ENCODE measurements at places on chromosomes 5 and 9.

DNA sequence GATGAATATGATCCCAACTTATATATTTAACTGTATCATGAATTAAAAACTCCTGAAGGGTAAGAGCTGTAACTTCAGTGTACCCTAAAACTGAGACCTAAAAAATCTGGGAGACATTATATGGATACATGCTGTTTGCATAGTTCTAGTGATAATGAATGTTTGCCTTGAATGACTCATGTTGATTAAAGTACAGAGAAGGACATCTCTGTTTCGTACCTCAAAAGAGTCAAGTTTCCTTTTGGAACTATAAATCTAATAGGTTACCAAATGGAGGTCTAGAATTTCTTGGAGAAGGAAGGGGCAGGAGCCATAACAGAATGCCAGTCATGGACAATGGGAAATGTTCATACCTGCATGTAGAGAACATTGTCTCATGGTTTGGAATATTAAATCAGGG, 168.1 kb downstream of the SNCAIP start:
- DNase-seq, result no peak

GRCh38 chr9:107161338-107161737, 121.7 kb upstream of the RAD23B start:
- no peak for DNase-seq

GRCh38 chr5:125450771-125451170, 704.3 kb upstream of the ZNF608 start:
- DNase-seq, result no peak

GRCh38 chr9:133780962-133781827, 43.0 kb upstream of the SARDH start:
- no peak for DNase-seq

- no peak for DNase-seq
Observed at GRCh38 chr5:96388176-96388575, 44.9 kb downstream of the PCSK1 start.

GRCh38 chr5:137335493-137335892, 163.6 kb downstream of the SPOCK1 start:
- no peak for DNase-seq

DNA sequence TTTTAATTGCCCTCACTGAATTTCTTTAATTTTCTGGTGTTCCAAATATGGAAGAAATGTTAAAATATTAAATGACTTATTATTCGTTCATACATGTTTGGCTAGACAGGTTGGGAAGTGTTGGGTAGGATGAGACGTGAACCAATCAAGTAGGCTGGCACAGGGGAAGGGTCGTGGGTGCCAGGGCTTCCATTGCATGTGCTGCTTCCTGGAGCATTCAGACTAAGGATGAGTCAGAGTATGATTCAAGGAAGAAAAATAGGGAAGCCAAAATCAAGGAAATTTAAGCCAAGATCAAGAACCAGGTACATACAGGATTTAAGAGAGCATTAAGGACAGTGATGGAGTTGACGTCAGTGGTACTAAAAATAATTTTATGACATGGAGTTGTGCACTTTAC, 2068.0 kb downstream of the MAT2B start:
- no peak for DNase-seq

- DNase-seq, result no peak
Observed at GRCh38 chr5:10291692-10292339, 15.9 kb downstream of the CMBL start.

DNA sequence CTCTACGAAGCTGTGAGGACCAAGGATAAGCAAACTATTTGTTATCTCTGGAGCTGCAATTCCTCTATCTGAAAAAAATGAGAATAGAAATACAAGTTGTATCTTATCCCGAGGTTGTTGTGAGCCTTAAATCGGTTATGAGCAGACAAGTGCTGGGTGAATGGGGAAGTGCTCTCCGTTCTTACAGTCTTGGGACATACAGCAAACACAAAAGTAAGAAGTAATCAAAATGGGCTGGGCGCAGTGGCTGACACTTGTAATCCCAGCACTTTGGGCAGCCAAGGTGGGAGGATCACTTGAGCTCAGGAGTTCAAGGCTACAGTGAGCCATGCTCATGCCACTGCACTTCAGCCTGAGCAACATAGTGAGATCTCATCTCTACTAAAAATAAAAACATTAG, 31.7 kb downstream of the ITK start:
- no peak for DNase-seq

DNA sequence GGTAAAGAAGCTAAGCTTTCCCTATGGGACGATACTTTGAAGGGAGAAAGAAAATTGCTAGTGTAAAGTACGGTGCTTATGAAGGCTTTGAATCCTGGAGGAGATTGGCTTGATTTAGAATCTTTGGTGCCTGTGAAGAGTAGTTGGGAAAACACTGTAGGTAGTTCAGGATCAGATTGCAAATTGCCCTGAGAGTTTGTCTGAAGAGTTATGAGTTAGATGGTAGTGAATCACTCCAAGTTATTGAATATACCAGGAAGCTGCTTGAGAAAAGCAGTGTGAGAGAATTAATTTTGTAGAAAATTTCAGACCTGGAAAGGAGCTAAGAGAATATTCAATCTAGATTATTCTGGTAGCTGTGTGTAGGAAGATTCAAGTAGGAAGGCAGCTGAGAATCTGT, 11.5 kb downstream of the MAN2A1 start:
- no peak for DNase-seq

- no peak for DNase-seq
Observed at GRCh38 chr9:18122171-18122570, 351.8 kb upstream of the ADAMTSL1 start.

DNA sequence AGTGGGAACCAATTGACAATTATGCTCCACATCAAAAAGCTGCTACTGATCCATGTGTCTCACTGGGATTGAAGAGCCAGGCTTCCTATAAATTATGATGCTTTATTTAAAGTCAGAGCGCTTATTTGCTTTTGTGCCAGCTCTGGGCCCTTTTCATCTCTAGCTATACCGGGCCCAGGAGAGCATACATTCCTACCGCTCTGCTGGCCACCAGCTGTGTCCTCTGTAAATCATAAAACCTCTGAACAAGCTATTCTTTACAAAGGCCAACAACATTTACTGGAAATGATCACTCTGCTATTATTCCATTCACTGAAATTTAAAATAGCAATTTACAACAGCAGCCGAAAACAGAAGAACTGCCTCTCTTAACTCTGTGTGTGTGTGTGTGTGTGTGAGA, 86.6 kb downstream of the ZNF608 start:
- DNase-seq, result peak; percentile 44

- DNase-seq, result no peak
Observed at GRCh38 chr9:98288881-98289280, 33.4 kb upstream of the TBC1D2 start.

DNA sequence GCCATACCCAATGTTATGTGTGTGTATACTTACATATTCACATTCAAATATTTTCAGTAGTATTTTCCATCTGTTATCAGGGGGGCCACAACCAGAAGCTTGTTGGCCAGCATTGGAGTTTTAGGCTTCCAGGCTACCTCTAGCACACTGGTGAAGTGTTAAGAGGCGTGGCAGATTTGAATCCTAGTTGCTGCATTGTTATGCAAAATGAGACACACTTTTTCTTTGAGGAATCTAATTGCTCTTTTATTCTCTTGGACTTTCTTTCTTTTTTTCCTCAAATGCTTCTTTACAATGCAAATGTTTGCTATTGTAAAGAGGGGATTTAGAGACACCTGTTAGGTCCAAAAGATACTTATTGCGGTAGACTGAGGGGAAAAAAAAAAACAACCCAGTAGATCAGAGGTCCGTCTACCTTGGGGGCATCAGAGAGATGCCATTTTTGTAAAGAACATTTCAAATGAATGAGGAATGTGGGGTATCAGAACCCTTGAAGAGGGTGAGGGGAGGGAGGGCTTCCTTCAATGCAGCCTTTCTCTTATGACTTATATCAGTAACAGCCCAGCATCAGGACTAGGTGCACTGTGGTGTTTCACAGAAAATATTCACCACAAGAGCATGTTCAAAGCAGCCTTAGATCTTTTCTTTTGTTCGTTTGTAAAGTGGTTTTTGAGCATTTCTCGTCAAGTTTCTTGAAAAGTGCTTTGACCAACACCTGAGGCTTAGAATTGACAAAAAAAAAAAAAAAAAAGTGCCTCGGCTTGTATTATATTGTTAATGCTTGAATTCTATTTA, 3.8 kb downstream of the SMARCA2 start:
- peak; percentile 67 for DNase-seq

DNA sequence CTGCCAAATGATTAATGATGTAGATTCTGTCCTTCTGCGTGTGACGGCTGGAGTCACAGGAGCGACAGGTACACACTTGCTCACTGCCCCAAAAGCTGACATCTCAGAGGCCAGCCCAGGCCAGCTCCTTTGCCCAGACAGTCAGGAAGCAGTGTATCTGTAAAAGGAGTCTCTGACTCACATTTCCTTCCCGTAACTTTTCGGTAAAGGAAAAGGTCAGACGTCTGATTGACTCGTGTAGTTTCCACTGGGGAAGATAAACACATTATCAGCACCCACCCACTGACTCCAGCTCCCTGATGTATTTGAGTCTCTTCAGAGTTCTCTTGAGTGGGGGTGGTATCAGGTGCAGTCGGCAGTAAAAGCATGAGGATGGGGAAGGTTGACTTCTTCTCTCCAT, 64.4 kb upstream of the WWC1 start:
- DNase-seq, result no peak

DNA sequence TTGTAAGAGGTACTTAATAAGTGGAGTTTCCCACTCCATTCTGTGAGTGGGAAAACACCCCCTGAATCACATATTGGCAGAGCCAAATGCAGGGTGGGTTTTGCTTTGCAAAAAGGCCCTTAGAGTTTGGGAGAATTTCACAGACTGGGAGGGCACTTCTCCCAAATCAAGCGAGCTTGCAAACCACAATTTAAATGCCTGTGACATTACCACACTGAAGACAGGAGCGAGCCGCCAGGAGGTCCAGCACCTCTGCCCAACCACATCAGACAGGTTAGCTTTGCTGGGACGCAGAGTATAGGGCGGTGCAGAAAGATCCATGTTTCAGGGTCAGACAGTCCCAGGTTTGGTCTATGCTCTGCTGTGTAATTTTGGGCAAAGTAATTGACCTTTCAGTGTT, 2.3 kb downstream of the ALAD start:
- DNase-seq, result no peak

DNA sequence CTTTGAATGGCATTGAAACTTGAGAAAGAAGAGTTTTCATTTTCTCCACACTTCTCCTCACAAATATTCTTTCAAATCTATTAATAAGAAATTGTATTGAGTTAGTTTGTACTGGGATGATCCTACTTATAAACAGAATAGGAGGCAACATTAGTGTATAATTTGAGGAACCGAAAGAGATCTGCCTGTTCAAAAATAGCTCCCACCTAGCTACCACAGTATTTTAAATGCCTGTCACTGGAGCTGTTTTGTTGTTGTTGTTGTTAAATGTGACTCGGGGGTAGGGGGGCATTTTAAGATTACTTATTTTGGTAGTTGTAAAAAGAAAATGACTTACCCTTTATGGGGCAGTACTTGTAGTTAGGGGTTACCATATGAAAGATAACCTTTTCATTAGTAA, 20.1 kb upstream of the HAPLN1 start:
- DNase-seq, result no peak

- DNase-seq, result no peak
Observed at GRCh38 chr5:14816999-14817761, 54.4 kb downstream of the ANKH start.

- no peak for DNase-seq
Observed at GRCh38 chr5:172918421-172919371, 40.5 kb upstream of the RPL26L1 start.

DNA sequence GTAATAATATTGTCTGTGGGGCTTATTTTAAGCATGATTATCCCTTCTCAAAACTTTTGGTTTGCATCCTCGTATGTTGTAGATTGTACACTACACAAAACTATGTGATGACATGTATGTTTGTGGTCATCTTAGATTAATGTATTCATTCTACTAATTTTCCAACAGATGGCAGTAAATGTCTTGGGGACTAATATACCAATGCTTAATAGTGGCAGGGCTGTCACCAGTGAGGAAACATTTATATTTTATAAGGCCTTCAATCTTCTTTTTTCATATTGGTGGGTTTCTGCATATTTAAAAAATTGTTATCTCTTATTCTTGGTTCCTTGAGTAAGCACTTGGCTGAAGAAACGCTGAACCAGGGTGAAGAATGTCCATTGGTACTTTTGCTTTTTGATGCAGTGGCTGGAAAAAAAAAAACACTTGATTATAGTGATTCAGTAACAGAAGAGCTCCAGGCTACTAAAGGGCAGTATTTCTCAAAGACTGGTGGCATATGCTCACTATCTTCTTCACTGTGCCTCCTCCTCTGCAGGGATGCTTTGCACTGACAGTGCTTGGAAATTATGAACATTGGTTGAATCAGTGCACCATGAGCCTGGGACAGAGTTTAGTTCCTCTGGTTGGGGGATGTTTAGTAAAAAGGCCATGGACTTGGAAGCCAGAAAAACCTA, 530.3 kb downstream of the RASEF start:
- no peak for DNase-seq

- DNase-seq, result no peak
Observed at GRCh38 chr9:70121818-70122436, 78.3 kb downstream of the MAMDC2 start.

GRCh38 chr9:70060883-70061507, 17.3 kb downstream of the MAMDC2 start:
- no peak for DNase-seq

- no peak for DNase-seq
Observed at GRCh38 chr5:168807287-168807686, 228.1 kb upstream of the PANK3 start.

DNA sequence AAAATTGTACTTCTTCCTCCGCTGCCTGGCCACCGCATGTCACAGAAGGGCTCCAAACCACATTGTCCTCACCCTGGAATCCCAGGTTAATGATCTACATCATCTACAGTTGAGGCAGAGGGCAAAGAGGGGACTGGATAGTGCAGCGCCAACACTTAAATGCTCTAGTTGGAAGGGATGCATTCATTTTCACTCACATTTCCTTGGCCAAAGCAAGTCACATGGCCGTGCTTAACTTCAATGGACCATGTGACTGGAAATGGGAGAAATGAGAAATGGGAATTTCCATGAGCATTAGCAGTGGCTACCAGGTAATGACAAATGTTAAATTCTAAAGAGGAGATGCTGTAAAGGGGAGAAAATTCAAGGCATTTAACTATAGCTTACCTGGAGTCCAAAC, 13.3 kb upstream of the GNAQ start:
- DNase-seq, result no peak

DNA sequence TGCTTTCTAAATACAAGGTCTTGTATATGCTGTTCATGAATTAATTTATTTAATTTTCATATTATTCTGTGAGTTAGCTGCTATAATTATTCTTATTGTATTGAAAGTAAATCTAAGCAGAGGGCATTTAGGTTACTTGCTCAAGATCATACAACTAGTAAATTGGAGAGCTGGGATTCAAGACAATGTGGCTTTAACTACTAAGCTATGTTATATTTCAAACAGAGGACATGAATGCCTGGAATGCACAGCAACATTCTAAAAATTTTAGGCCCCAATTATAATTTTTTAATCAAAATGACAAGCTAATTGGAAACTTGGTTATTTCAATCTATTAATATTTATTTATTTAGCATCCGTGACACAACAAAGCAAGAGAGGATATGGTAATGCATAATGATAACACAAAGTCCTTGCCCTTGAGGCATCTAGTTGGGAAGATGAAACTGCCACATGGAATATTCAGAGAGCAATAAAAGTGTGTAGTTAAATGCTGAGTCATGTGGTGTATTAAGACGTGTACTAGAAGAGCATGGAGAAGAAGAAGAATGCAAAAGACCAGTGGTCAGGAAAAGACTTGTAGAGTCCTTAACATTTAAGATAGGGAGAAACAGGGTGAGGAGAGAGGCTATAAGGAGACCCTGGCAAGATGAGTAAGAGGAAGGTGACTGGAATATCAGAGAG, 24.4 kb downstream of the CTXN3 start:
- DNase-seq, result no peak

Data from HAP-1 (cell line).